ENCODE measurements at places on chromosomes 2 and 18.

- DNase-seq: no peak
Measured at GRCh38 chr2:101967826-101968513, 23.8 kb upstream of the IL1R2 start.

- no peak for DNase-seq
Measured at GRCh38 chr2:198701481-198701880, 756.3 kb downstream of the SATB2 start.

DNA sequence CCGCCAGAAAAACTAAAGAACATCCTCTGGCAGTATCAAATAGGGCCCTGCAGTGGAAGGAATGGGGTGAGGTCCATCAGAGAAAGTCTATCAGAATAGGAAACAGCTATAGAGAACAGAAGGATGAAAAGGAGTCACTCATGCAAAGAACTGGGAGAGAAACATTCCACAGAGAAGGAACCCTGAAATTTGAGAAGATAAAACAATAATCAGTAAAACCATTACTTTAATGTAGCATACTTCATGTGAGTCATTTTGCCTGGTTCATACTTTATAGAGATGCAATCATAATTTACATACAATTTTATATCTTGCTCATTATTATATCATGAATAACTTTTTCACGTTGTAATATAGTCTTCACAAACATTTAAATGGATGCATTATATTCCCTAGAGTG lies 402.2 kb downstream of the NCKAP5 start:
- no peak for DNase-seq

- DNase-seq: peak; percentile 92
Measured at GRCh38 chr2:9178904-9179571, 27.6 kb upstream of the ASAP2 start.

GRCh38 chr18:80107426-80107825 lies 1.6 kb upstream of the ADNP2 start:
- no peak for DNase-seq

- no peak for DNase-seq
Measured at GRCh38 chr2:142675398-142675797, 202.1 kb upstream of the KYNU start.

GRCh38 chr18:7593218-7593819 lies 26.2 kb downstream of the PTPRM start:
- no peak for DNase-seq

DNA sequence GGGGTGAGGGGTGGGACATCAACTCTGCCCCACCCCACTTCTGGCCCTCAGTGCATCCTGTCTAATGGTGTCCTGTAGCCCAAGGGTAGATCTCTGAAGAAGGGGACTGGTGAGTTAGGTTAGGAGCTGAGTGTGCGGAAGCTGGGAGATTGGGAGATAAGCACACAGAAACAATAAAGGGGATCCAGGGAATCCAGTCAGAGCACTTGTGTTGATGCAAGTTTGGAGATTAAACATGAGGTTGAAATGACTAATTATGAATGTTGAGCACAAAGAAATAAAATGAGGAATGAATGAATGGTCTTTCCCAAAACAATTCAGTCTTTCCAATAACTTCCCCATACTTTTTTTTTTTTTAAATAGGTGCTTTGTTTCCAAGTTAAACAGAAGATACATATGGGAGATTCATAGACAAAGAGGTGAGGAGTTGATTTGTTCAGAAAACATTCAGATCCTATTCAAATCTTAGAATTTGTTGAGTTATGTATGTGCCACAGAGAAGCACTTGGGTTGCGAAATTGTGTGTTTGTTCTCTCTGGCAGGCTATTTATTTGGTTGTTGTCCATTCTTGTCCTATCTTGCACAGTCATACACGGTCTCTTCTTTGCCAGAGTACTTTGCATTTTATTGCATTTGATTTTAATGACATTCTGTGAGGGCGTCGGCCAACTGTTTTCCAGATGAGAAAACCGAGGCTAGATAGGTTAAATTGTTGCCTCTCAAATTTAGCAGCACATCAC lies 31.6 kb upstream of the NABP1 start:
- no peak for DNase-seq

DNA sequence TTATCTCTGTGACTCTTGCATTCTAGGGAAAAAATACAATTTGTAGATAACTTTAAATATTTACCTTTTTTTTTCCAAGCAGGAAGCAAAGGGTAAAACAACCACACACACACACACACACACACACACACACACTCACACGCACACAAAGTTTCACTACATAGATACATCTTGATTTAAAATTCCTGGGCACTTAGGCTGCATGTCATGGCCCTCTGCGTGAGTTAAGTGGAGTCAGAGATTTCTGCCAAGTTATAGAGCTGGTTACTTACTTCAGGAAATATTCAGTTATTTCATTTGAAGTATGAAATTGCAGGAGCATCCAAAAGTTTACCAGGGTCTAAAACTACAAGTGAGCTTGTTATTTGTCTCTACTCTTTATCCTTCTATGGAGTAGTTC lies 612.0 kb downstream of the IRS1 start:
- no peak for DNase-seq

GRCh38 chr2:221402072-221402471 lies 170.0 kb downstream of the EPHA4 start:
- no peak for DNase-seq

- DNase-seq: peak; percentile 80
Measured at GRCh38 chr2:1717113-1717512, 27.2 kb downstream of the PXDN start.

DNA sequence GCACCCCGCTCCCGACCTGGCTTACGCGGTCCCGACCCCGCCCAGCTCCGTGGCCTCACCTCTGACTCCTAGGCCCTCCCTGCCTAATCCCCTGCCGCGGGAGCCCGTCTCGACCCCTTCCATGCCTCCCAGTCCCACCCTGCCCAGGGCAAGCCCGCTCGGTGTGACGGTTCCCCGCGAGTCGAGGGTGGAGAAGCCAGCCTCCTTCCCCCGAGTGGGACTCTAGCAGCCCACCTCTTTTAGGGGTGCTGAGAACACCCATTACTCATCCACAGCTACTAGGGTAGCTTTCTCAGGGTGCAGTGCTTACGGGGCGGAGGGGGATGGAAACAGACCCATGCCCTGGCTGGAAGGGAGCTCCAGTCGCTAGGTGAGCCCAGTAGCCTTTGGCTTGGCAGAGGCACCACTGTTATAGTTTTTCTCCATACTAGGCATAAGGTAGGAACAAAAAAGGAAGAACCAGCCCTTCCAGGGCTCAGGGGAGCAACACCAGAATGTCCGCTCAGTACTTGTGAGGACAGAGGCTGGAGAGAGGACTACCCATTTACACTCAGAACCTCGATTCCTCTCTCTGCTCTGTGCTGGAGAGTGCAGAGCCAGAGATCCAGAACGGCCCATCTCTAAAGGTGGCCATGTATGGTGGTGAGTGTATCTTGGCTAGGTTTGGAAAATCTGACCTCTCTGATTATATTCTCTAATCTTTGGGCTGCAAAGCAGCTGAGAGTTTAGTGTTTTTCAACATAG lies 606 bp downstream of the AGBL5 start:
- DNase-seq: peak; percentile 87

DNA sequence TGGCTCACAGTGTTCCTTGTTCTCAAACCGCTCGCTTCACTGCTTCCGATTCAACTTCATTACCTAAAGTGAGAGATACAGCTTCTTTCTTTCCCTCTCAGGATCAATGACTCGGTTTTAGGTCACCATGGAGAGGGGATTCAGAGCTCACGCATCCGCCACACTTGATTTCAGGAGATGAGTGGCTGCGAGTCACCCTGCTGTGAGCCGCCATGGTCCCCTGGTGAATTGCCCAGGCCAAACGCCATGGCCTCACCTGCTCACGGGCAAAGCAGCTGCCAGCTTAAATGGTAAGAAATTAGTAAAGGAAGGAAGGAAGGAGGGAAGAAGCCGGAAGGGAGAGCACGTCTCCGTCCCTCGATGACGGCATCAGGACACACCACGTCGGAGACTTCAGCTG lies 60.5 kb downstream of the ADNP2 start:
- no peak for DNase-seq

DNA sequence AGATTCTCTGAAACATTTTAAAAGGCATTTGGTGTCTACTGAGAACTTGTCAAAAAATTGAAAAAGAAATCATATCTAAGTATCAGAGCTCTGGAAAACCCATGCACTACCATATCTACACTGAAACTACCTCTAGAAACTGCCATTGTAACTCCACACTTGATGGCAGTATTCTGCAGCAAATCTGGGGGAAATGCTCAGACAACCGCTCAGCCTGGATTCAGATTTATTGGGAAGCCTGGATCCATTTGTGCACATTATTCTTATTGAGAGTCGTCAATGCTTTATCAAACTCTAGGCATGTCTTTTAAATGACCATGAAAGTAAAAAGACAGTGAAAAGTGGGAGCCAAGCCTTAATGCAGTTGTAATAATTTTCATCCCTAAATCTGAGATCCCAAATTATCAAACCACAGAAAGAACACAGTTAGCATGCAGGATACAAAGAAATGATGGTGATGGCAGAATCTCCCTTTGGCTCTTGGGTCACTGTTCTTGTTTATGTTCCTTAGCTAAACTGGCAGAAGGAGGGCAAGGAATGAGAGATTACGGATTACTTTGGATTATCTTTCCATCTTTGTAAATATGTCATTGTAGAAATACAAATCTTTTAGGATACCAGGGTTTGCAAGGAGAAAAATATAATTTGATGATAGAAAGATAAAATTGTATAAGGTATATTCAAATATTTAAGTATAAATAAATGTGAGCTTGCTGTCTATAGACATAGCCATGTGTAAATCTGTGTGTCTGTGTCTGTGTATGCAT lies 512.1 kb upstream of the SYT4 start:
- DNase-seq: no peak

GRCh38 chr2:57373530-57373929 lies 673.1 kb upstream of the VRK2 start:
- DNase-seq: no peak

GRCh38 chr2:108970369-108970768 lies 18.7 kb downstream of the EDAR start:
- DNase-seq: no peak

GRCh38 chr18:63979409-63979920 lies 9.6 kb downstream of the SERPINB8 start:
- DNase-seq: no peak

GRCh38 chr2:233480490-233481202 lies 85.9 kb downstream of the USP40 start:
- DNase-seq: peak; percentile 76

DNA sequence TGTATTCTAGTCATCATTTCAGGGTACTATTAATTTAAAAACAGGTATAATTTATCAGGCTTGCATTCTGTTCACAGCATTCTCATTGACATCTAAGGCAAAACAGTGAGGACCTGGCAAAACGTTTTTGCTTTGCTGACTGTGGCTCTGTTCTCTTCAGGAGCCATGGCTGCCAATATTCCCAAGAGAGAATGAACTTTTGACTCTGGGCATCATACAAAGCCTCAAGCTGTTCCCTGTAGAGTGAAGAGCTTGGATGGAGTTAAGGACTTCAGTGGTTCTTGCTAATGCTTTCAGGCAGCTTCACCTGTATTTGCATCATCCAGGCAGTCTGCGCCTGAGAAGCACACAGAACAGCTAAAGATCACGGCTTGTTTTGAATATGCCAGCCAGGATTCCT lies 65.9 kb upstream of the CAVIN2 start:
- DNase-seq: no peak

DNA sequence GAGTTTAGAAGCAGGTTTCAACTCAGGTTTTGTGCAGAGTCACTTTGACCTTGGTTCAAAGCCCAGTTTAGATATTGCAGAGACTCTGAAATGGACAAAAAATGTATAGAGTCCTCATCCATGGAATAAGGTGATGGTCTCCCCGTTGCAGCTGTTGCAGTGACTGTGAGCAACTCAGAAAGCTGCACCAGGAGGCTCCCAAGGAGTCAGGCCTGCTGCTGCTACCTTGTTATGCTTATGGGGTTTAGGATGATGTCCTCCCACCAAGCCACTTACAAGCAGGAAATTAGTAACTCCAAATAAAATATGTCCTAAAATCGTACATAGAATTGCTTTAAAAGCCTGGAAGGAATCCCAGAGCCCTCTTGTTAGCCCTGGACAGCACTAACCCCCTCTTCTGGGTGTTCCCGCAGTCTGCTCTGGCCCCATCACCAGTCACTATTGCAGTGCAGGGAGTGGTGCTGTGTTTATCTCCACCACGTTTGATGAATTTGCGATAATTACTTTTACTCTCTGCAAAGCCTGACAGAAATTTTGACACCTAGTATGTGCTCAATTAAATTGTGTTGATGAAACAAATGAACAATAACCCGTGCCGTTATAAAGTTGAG lies 189.0 kb downstream of the CNTNAP5 start:
- no peak for DNase-seq

GRCh38 chr2:23460228-23460627 lies 75.2 kb downstream of the KLHL29 start:
- no peak for DNase-seq

DNA sequence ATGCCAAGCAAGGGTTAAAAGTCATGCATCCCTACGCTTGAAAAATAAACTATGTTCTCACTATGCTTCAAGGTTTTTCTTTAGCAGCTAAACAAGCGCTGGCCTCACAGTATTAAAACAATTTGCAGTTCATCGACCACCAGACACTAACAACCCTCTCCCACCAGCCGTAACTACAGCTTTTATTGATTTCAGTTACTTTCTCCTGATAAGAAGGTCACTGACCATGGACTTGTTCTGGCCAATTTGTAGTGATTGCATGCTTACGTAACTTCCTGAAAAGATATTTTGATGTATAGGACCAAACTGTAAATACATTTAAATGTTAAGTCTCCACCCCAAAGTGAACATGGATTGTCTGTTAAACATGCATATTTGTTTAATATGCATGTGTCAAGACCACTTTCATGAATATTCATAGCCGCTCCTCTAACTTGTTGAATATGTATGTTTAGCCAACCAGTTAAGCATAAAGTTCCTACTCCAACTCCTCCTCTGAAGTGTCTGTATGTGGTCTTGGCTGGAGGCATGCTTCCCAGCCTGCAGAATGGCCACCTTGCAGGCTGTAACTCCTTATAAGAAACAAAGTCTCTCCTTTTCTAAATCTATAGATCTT lies 1.7 kb upstream of the THOC1 start:
- no peak for DNase-seq

DNA sequence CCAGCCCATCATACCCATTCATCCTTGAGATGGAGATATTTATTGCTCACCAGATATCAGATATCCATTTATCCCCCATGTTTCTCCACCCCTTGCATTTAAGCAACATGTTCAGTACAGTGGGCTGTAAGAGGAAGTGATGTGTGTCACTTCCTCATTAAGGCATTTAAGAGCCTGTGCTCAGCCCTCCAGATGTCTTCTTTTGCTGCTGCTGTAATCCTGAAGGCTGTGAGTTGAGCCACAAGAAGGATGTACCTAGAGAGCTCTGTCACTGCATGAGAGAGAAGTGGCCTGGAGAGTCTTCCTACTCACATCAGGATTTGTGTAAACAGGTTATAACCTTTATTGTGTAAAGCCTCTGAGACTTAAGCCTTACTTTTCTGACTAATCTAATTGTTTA lies 151.8 kb upstream of the UNC80 start:
- no peak for DNase-seq

DNA sequence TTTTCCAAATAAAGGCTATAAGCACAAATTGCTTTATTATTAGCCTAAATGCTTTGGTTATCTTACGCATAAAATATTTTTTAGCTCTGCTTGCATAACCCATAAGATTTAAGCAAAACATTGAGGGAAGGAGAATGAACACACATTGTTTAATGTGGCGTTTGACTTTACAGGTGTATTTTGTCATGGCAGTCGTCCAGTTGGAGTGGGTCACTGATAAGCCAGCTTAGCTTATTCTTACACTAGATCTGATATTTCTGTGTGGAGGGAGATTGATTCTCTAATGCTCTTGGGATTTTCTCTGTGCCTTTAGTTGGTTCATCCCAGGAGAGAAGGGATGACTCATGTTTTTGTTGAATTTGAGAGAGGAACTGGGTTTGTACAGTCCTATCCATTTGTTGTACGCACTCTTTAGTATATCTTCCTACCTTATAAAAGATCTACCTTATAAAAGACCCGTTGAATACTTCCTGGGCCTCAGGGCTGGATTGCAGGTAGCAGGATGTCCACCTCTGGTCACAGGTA lies 47.5 kb upstream of the ACYP2 start:
- no peak for DNase-seq
